CD4-positive, alpha-beta T cell treated with Interleukin-4 for 1 hour (primary cell): ENCODE measurements at places on chromosomes 1 and 21.
A peak's percentile ranks its signal among the peaks of the same experiment; 100 is the strongest.

GRCh38 chr1:90384193-90384592 is 332.9 kb downstream of the BARHL2 start:
- no peak for DNase-seq

DNA sequence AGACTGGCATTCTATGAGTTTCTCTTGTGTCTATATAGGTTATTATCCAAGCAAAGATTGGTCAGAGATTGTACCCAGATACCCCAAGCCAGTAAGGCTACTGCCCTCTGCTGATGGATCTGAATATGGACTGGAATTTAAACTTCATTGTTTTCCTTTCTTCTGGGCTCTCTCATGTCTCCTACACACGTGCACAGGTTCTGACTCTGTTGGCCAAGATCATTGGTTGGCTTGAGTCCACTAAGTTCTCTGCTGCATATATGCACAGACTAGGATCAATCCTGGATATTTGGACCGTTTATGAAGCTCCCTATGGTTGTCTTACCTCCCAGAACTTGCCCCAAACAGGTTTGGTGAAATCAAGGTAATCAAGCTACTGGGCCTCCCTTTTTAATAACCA is 69.7 kb downstream of the CC2D1B start:
- DNase-seq: peak; percentile 45

DNA sequence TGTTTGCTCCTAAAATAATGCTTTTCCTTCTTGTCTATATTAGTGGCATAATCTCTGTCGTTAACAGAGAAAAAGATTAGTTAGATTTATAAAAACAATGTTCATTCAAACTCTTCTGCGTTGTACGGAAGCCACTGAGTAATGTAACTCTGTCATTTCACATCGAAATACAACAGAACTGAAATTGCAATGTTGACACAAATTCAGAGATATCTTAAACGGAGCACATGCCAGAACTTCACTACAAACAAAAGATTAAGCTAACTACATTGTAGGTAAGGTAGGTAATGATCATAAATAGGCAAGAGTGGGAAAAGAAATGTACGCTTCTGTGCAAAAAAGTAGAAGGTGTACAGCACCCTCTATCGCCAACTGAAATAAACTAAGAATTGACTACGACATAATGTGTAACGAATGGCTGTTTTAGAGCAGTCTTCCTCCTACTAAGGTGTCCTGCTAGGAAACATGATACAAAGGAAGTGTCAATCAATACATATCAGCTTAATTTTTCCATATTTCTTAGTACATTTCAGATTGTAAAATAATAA is 56.6 kb downstream of the PCNX2 start:
- no peak for DNase-seq

DNA sequence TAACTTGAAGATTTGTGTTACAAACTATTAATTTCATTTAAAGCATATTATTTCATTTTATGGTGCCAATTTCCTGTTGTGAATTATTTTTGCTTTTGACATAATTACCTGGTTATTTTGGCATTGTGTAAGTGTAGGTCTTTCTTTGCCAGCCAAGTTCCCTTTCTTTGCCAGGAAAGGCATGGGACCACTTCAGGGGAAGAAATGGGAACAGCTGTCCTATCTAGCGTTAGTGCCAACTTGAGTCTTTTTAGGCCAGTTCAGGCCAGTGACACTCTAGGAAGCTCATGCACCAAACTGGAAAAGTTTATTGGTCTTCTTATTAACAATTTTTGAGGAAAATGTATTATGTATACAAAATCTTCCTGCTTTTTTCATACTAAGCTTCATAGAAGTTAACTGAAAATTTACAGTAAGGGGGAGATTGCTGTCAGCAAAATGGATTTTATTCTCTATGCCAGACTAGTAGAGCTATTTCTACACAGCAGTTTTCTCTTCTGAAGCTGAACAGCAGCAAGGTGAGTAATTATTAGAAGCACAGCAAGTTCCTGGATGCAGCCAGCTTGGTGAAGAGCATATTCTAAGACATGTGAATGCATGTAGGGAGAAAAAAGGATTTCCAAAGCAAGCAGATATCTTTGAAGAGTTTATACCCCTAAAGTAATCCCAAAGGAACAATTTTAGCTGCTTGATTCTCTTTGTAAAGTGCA is 914.6 kb upstream of the ADGRL4 start:
- no peak for DNase-seq

DNA sequence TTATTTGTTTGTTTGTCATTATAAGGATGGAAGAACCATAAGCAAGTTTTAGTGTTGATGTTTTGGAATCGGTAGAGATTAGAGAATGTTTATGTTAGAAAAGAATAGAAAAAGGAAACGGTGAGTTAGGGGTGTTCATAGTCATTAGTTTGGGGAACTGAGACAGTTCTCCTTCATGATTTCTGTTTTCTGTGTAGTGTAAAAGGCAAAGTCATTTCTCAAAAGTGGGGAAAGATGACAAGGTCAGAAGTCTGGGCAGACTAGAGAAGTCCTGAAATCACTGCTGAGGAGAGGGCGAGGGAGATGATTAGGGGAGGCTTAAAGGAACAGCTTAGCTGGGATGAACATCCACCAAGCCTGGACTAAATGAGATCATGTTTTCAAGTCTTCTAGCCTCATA is 498.9 kb downstream of the TTLL7 start:
- DNase-seq: no peak

DNA sequence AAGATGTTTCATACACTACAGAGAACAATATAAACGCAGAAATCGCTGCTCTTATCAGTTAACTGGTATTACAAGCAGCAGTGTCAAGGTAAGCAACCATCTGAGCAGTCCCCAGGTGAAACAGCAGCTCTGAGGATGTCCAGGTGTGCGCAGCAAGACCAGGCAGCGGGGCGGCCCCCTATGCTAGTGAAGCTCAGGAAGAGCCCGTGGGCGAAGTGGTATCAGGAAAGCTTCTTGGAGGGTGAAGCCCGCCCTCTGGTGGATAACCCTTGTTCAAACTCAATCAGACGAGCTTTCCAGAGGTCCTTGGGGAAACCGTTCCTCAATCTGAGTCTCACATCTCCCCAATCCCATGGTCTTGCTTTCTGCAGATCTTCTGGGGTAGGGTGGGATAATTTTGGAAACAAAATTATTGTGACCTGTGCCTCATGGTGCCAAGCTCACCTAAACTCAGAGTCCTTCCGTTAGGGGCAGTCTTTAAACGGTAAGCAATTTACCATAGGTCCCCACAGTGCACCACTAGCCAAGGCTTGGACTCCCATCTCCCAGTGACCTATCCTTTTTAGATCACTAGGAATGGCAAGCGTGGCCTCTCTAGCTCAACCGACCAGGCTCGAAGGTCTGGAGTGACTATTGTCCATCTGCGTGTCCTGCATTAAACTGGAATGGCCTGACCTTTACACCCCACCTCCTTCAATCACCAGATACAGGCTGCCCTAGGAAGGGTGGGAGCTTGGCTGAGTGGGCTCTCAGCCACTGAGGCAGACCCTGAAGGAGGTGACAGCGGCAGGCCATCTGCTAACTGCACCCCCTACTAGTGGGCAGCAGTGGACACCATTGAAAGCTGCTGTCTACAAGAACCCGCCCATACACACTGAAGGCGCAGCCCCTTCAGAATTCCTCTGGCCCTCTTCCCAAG is 13.6 kb upstream of the FAM110D start:
- peak; percentile 77 for DNase-seq

- DNase-seq: no peak
Observed at GRCh38 chr1:59670662-59671061, 144.1 kb upstream of the HOOK1 start.

DNA sequence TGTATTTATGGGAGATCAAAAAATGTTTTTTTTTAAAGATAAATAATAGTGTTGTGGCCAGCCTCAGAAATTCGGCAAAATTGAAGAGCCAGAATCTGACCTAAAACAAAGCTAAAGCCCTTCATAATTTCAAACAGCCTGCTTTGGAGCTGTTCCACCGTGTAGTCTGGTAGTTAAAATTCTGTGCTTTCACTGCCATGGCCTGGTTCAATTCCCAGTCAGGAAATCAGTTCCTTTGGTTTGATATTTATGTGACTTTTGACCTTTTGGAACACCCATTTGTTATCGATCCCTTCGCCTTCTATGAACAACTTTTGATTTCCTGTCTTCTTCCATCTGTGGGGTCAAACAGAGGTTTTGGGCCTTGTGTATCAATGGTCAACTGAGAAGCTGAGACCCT is 179.8 kb downstream of the HFM1 start:
- no peak for DNase-seq

GRCh38 chr1:204697893-204698292 is 12.4 kb upstream of the LRRN2 start:
- no peak for DNase-seq

DNA sequence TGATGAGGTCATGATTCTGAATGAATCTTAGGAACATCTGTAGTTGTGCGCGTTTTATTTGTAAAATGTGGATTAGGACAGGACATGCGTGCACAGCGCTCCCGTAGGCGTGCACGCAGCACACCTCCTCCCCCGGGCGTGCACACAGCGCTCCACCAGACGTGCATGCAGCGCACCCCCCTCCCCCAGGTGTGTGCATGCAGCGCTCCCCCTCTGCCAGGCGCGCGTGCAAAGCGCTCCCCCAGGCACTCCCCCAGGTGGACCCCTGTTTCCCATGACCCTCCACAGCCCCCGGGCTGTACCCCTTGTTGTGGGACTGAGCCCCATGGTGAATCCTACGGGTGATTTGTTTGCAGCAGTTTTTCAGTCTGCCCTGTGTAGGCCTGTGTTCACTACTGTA is 61.6 kb downstream of the S100B start:
- no peak for DNase-seq

GRCh38 chr21:46122758-46123683 is 25.1 kb downstream of the COL6A2 start:
- DNase-seq: no peak

GRCh38 chr1:23589585-23589986 is 30.3 kb upstream of the ID3 start:
- no peak for DNase-seq

DNA sequence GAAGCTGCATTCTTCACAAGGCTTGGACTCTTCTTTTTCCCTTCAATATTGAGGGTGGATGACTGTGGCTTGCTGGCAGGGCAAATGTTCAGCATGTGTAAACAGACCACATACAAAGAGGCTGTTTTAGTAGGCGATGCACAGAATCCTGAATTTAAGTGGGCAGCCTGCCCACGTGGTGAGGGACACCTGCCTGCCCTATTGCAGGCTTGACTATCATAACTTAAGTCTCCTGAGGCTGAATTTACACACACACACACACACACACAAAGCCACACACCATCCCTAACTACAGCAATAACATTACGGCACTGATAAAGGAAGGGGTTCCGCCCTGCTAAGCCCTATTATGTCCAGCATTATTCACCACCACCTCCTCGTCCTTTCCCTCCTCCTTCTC is 15.9 kb downstream of the SYT2 start:
- no peak for DNase-seq

- DNase-seq: no peak
Observed at GRCh38 chr1:9112961-9113880, 15.7 kb downstream of the GPR157 start.

- no peak for DNase-seq
Observed at GRCh38 chr1:225253784-225254183, 174.1 kb downstream of the LBR start.

DNA sequence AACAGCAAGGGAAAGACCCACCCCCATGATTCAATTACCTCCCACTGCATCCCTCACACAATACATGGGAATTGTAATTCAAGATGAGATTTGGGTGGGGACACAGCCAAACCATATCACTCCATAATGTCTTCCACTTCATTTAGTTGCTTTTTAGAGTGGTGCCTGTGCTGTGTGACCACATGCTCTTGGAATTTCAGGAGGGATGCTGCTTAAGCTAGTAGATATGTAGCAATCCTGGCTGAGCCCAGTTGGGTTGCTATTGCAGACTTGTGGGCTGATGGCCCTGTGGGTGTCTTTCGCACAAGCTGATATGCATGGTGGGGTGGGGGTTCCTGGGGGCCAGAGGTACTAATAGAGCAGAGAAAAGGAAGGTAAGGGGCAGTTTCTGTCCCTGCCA is 160.4 kb upstream of the SYT6 start:
- no peak for DNase-seq

- no peak for DNase-seq
Observed at GRCh38 chr1:183757061-183757460, 47.9 kb upstream of the RGL1 start.

GRCh38 chr1:78884685-78885452 is 121.7 kb downstream of the ADGRL4 start:
- DNase-seq: no peak

GRCh38 chr1:43951021-43951985 is 4.6 kb downstream of the IPO13 start:
- DNase-seq: no peak

DNA sequence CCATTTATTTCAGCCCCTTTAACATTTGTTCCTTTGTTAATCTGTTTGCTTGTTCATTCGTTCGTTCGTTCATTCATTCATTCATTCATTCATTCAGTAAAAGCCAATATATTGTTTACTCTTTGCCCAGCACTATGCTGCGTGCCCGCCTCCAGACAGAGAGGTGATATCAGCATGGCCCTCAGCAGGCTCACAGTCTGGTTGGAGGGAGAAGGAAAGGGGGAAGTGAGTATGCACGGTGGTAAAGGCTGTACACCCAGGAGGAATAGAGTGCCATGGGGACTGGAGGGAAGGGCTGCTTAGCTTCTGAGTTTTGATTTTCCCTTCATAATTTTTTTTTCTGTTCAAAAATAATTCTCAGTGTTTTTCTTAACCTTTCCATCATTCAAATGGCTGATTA is 144.7 kb downstream of the NOS1AP start:
- no peak for DNase-seq

- peak; percentile 39 for DNase-seq
Observed at GRCh38 chr1:20078171-20078651, 8.2 kb downstream of the PLA2G5 start.

DNA sequence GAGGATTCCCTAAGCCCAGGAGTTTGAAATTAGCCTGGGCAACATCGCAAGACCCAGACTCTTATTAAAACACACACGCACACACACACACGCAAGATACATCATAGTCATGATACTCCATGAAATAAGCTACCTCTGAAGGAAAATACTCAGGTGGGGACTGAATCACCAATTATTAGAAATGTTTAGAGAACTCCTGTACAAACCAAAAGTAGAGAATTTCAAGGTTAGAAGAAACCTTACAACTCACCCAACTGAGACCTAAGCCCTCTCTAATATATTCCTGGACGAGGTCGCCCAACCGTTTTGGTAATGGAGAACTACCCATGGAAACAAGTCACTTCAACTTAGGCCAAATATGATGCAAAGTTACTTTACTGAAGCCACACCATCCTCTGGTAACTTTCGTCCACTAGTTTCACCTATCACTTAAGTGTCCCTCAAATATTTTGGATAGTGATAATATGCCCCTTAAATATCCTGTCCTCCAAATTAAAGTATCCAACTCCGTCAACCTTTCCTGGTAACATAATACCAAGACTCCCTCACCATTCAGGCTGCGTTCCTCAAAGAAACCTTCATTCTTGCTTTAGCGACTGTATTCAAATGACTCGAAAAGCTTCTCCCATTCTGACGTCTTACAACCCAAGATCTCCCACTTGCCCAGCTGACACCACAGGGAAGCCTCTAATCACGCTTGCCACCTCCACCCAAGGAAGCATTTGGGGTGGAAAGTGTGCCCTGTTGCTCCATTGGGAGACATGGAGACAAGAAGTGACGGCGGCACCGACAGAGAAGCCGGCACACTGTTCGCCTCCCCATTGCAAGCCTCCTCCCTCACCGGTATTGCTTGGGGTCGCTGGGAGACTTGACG is 856 bp downstream of the NRDC start:
- DNase-seq: peak; percentile 20

- no peak for DNase-seq
Observed at GRCh38 chr21:37944496-37944895, 28.2 kb upstream of the KCNJ6 start.
